ENCODE measurements at places on chromosomes 3 and 15.

- no peak for DNase-seq
These were observed 12.2 kb downstream of the CGNL1 start for GRCh38 chr15:57388464-57388863.

DNA sequence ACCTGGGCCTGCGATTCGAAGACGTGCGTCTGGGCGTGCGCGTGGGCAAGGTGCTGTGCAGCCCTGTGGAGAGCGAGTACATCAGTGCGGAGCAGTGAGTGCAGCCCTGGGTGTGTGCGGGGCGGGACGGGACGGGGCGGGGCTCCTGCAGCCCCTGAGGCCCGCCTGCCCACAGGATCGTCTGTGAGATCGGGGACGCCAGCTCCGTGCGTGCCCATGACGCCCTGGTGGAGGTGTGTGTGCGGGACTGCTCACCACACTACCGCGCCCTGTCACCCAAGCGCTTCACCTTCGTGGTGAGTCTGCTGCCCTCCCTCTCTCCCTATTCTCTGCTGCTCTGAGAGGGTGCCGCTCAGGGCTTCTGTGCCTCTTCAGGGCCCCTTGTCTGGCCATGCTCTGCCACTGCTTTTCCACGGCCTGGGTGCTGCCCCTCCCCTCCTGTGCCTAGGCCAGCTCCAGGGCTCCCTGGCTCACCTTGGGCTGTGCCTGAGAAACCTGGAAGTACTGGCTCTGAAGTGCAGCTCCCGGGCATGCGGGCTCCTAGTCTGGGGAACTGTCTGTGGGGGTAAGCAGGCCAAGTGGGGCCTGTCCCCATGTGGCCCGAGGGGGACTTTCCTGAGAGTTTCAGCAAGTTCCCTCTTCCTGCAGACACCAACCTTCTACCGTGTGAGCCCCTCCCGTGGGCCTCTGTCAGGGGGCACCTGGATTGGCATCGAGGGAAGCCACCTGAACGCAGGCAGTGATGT lies 31.8 kb downstream of the PLXNA1 start:
- DNase-seq: no peak

GRCh38 chr3:176526225-176526624 lies 671.1 kb downstream of the TBL1XR1 start:
- no peak for DNase-seq

DNA sequence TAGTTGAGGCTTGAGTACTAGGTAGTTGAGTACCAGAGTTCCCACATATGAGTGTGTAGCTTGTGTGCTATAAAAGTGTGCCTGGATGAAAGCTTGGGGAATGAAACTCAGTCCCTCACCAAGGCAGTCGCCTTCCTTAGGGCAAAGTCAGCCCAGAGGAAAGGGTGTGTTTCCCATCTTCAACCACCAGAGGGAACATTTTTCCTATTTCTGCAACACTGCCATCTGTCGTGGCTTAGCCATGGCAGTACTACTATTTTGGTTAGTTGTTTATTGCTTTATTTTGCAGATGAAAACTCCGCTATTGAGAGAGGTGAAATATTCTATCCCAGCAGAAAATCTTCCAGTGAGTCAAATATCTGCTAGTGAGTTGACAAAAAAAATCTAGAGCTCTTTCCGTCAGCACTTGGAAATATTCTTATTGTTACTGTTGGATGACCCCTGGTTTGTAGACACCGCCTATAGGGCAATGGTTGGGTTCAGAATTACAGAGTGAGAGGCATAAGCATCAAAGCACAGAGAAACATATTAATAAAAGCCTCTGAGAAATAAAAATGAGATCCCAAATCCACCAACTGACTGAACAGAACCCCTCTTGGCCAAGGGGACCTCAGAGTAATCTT lies 239.9 kb downstream of the CPNE4 start:
- DNase-seq: peak; percentile 20

DNA sequence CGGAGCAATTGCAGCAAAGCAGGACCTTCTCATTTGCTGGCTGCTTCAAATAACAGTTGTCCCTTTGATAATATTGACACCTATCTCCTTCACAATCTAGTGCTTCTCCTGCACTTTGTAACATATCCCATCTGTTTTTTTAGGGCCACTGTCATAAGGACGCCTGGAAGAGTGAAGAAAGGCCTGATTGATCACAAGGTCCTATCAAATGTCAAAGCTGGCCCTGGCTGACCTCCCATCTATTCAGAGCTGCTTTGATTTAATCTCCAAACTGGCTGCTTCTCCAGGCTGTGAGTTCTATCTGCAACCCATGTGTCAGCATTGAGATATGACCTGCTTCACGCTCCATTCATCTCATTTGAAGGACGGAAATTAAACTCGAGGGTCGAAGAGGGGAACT lies 601.2 kb upstream of the KCNMB2 start:
- no peak for DNase-seq

GRCh38 chr3:130515755-130516154 lies 1.2 kb upstream of the COL6A6 start:
- no peak for DNase-seq

GRCh38 chr3:65448120-65448519 lies 590.6 kb downstream of the MAGI1 start:
- no peak for DNase-seq

- DNase-seq: no peak
These were observed 925.1 kb upstream of the NR2F2 start for GRCh38 chr15:95405447-95405846.

- no peak for DNase-seq
These were observed 52.0 kb downstream of the CD200R1L start for GRCh38 chr3:112794622-112795172.

DNA sequence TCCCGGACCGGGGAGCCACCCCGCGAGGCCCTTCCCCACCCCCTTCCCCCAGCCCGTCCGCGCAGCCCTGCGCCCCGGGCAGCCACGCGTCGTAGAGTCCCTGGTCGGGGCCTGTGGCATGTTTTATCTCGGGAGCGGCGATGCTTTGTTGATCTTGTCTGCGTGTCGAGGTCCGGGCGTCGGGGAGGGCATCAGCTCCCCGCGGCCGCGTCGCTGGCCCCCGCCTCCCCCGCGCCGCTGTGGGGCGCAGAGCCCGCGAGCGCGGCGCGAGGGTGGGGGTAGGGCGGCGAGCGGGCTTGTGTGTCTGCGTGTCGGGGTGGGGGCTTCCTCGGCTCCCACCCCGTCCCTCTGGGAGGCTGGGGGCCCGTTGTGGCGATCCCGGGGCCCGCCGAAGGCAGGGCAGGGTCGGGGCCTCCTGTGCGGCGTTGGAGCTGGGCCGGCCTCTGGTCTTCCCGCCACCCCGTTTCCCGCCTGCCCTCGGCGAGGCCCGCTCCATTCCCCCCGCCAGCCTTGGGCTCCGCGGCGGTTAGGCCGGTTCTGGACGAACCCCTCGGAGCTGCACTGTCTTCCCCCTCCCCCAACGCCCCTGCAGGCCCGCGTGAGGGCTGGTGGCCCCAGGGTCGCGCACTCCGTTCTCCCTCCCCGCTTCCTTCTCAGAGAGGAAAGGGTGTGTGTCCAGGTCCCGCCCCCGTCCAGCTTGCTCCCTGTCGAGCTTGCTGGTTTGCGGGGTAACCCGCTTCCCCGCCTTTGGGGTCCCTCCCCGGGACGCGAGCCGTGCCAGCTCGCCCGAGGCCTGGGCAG lies 695 bp downstream of the GMPS start:
- DNase-seq: peak; percentile 39

- no peak for DNase-seq
These were observed 5.2 kb downstream of the LINS1 start for GRCh38 chr15:100596792-100597191.

DNA sequence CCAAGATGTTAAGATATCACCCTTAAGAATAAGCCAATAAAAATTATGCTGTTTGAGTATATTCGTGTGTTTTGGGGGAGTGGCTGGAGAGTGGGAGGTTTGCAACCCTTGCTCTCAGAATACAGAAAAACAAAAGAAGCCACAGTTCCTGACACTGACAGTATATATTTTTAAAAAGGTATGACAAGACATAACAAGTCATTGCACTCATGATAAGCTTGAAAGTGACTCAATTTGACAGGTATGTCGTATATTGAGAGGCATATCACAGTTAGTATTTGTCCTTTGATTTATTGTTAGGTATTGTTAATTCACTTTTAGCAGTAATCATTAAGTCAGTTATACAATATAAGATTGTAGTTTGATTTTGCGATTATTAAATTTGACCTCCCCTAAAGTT lies 73.1 kb upstream of the TSC22D2 start:
- DNase-seq: no peak

GRCh38 chr15:101580431-101580830 lies 71.8 kb downstream of the TM2D3 start:
- DNase-seq: no peak

GRCh38 chr15:38714309-38715072 lies 149.9 kb upstream of the RASGRP1 start:
- DNase-seq: no peak

GRCh38 chr15:69666921-69667811 lies 214.5 kb downstream of the RPLP1 start:
- DNase-seq: no peak

DNA sequence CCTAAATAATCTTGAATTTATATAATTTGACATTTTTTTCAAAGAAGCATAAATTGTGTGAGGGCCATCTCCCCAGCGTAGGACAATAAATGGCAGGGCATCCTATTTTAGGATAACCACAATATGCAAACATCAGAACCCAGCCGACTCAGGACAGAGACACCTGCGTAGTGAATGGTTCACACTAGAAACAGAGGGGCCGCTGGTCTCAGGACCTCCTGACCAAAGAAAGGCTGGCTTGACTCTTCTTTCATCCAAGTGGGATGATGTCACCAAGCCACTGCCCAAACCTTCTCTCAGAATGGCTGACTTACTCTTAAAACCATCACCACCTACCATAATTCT lies 162.1 kb downstream of the FOXP1 start:
- DNase-seq: no peak

DNA sequence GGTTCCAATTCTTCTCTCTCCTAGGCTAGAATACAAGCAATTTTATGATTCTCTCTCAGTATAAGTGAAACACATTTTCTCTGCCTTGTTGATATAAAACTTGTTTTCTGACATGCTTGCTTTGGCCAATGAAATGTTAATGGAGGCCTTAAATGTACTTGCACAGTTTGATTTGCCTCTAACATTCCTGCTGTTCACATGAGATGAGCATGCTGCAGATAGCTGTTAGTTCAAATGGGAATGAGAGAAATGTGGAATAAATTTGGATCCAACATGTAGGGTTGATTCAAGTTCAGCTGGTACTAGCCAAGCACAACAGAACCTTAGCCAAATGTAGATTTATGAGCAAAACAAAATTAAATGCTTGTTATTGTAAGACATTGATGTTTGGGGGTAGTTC lies 32.6 kb upstream of the FHIT start:
- no peak for DNase-seq

- DNase-seq: no peak
These were observed 4.1 kb upstream of the STAB1 start for GRCh38 chr3:52490939-52491526.

- no peak for DNase-seq
These were observed 488.4 kb downstream of the NR2F2 start for GRCh38 chr15:96818861-96819260.

DNA sequence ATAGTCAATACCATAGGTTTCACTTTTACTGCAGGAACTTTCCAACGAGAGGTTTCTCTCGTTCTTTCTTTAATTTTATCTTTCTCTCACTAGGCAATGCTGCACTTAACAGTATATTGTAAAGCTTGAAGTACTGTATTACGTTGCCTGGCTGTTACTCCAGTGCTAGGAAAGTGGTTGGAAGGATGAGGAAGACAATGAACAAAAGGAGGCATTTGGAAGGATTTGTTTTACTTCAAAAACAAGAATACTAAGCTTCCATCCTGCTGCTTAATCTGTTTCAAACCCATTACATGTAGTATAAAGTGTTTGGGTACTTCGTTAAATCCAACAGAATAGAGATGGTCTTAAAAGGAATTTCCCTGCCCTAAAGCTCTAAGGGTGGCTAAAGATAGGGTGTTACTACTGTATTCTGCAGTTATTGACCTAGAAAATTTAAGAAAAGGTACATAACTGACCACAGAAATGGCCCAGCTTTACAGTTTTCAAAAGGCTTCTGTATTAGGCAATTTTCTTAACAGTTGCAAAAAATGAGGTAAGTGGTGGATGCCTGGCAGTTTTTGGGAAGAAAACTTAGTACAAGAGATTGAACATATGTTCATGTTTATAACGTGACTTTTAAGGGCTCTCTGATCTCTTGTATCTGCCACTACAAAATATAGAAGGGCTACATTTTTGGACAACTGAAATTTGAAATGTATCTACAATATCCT lies 785 bp upstream of the IFT57 start:
- no peak for DNase-seq

GRCh38 chr15:76648732-76649444 lies 256.3 kb downstream of the SCAPER start:
- no peak for DNase-seq

DNA sequence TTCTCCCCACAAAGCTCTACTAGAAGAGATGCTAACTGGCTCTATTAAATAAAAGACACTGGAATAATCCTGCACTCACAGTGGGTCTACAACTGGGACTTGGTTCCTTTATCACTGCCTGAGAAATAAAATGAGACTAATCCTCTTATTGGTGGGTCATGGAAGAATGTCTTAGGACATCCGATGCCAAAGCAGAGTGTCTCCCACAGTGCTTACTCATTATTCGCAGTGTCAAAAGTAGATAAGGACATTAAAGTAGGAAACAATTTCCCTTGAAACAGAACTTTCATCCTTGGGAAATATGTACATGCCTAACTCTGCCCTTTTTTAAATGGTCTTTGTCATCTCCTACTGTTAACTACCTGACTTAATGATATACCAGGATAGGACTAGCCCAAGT lies 71.5 kb downstream of the GSK3B start:
- DNase-seq: no peak

DNA sequence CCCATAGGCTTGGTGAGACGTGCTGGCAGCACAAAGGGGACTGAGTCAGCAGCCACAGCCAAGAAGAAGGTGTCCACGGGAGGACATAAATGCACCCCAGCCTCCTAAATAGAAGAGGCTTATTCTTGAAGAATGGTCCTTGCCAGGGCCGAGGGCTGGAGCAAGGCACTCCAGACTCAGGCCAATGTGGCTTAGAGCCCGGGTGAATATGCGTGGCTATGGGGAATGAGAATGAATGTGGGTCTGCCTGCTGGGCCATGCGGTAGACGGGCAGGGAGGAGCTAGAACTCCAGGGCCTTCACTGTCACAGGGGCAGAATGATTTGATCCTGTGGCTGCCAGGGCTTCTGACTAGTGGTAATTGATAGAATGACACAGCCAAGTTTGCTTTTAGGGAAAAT lies 34.0 kb downstream of the DHX30 start:
- DNase-seq: peak; percentile 50
